ENCODE measurements at places on chromosomes 1 and 21.
A peak's percentile ranks its signal among the peaks of the same experiment; 100 is the strongest.

- no peak for DNase-seq
These were observed 46.9 kb downstream of the ARHGEF10L start for GRCh38 chr1:17586172-17586964.

GRCh38 chr1:93051961-93052360, 27.1 kb upstream of the MTF2 start:
- DNase-seq: no peak

- no peak for DNase-seq
These were observed 12.2 kb downstream of the PLEKHO1 start for GRCh38 chr1:150161747-150162581.

DNA sequence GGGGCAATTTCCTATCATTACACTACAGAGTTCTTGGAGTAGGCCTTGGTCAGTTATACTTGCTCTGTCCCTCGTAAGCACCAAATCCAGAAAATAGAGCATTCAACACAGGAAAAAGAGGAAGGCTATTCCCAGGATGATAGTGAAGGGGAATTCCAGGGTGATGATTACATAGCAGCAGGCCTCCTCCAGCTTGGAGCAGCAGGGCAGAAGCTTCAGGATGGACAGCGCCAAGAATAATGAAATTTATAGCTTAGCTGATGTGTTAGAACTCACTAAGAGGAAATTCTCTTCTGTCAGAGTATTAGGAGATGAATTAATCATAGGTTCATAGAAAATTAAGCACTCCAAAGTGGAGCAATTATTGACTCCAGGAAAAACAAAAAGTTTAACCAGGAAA, 10.8 kb upstream of the SMAP2 start:
- DNase-seq: no peak

DNA sequence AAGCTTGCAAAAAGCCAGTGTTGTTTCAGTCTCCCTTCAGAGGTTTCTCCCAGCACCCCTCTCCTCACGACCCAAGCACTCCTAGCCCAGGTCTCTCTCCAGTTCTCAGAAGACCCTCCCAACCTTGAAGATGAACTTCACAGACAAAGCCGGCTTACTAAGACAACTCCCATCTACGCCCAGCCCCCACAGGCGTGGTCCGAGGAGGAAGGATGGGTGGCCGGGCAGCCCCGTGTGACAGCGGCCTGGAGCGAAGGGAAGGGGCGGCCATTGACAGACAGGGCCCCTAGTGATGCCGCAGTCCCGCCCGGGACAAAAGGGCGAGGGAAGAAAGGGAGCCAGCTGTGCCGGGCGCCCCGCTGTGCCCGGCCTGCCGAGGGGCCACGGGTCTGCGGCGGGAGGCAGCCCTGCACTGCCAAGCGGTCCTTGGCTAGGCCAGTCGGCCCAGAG, 6.9 kb downstream of the PAX7 start:
- DNase-seq: no peak

- DNase-seq: no peak
These were observed 217.7 kb upstream of the IRF2BP2 start for GRCh38 chr1:234827656-234828055.

DNA sequence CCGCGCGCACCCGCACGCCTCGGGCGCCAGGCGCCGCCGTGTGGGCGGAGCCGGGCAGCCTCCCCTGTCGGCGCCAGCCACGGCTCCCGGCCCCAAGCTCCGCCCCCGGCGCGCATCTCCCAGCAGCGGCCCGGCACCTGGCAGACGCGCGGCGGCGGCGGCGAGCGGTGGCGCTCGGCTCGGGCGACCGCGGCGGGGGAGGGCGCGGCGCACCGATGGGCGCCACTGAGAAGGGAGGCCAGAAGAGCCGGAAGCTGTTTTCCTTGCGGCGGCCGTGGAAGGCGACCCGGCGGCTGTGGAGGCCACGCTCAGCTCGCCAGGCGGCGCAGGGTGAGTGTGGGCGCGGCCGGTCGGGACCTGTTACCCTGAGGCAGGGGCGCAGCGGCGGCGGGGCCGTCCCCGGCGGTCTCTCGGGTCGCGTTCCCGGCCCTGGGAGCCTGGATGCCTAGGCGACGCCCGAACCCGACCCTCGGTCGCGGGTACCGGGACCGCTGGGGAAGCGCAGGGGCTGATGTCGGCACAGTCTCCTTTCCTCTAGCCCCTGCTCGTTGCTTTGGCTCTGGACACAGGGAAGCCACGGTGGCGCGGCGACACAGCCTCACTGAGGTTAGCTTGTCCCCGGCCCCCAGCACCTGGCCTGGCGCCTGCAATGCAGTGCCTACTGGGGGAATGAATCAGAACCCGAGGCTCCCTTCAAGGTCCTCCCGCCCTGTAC, 54.9 kb upstream of the DNAJC6 start:
- DNase-seq: peak; percentile 84

- peak; percentile 44 for DNase-seq
These were observed 707 bp downstream of the PRCC start for GRCh38 chr1:156767879-156768604.

GRCh38 chr1:203158960-203159665, 16.5 kb downstream of the MYBPH start:
- DNase-seq: no peak

- DNase-seq: no peak
These were observed 14.6 kb upstream of the COL16A1 start for GRCh38 chr1:31718327-31718897.

DNA sequence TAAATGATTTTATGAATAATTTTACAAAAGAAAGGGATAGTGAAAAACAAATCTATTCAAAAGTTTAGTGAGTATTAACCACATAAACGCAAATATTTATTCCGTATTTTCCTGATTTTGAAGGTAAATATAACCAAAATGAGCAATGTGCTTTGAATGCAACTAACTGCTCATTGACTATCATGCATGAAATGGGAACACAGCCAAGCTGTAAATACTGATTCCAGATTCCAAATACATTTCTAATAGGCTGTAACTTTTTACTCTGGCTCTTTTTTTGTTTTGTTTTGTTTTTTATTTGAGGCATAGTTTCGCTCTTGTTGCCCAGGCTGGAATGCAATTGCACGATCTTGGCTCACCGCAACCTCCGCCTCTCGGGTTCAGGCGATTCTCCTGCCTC, 41.8 kb downstream of the SELENOF start:
- no peak for DNase-seq

- DNase-seq: no peak
These were observed 10.1 kb downstream of the ATG4C start for GRCh38 chr1:62794053-62794452.

DNA sequence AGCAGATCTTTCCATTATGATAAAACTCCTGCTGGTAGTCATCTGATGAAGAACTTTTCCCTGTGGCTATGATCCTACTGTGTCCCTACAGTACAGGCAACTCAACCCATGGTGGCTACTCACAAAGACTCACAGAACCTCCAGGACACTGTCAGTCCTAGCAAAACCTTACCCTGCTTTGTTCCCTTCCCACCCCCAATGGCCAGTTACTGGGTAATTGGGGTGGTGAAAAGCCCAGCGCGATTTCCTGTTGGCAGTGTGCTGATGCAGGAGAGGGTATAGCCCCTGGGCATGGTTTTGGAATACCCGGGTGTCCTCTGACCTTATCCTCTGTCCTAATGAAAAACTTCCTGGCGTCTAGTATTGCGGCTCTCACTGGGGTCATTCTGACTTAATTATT, 533 bp upstream of the RGL1 start:
- no peak for DNase-seq

- no peak for DNase-seq
These were observed 149.9 kb downstream of the MRPL39 start for GRCh38 chr21:25457411-25457810.

Measured in colonic mucosa (tissue), 4 donors.